ENCODE measurements at places on chromosomes 2 and 18. TPM values are rescaled to one million over a fixed set of nuclear protein-coding genes. Genes with fewer than 3 reads are reported as not detected.

IL36A gene
- total RNA-seq = not detected

AOX1 gene
- total RNA-seq = 2.9 TPM

MPP4 gene
- total RNA-seq = not detected

RBKS gene
- total RNA-seq = 6.0 TPM

ARHGAP15 gene
- total RNA-seq = 3.3 TPM

PSTPIP2 gene
- 2.9 TPM for total RNA-seq

KIF3C gene
- 8.9 TPM for total RNA-seq

TSN gene
- total RNA-seq = 45.1 TPM

DNA sequence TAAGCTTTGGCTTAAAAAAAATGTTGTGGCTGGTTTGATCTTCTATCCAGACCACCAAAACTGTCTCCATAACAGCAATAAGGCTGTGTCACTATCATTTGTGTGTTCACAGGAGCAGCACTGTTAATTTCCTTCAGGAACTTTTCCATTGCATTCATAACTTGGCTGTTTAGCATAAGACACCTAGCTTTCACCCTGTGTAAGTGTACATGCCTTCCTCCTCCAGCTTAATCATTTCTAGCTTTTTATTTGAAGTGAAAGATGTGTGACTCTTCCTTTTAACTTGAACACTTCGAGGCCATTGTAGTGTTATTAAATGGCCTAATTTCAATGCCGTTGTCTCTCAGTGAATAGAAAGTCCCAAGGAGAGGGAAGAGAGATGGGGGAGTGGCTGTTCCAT is 352.9 kb upstream of the VWC2L start:
- no peak for DNase-seq

DNA sequence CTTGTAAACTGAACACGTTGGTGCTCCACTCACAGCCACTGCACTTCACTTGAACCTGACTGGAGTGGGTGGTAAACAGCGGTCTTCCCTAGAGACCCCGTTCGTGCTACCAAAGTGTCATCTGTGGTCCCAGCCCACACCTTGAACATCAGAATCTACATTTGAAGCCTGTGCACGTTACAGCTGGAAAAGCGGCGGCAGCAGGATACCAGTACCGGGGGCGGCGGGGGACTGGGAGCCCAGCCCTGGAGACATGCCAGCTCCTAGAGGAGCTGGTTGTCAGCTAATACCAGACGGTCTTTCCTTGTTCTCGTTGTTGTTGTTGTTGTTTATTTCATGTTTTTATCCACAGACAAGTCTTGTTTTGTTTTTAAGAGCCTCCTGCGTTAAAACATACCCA is 156.7 kb downstream of the WDSUB1 start:
- peak; percentile 49 for DNase-seq

- DNase-seq = no peak
Observed at GRCh38 chr2:62919041-62919440, 131.6 kb upstream of the OTX1 start.

DNA sequence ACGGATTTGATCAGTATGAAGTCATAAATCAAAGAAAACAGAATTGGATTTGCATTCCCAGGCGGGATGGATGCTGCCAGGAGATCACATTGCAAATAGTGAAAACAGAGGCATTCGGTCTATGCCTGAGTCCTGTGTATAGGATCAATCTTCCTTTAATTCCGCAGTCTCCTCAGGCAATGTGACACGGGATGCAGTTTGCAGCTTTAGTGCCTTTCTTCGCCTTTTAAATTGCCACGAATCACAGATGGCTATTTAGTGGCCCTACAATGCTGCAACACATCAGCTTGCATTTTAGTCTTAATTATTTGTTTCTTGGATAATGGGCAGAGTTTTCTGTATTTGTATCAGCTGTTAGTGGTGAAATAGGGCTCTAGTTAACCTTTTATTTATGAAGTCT is 6.8 kb downstream of the ADCYAP1 start:
- DNase-seq = no peak

- DNase-seq = no peak
Observed at GRCh38 chr2:31263636-31264190, 29.8 kb downstream of the EHD3 start.

DNA sequence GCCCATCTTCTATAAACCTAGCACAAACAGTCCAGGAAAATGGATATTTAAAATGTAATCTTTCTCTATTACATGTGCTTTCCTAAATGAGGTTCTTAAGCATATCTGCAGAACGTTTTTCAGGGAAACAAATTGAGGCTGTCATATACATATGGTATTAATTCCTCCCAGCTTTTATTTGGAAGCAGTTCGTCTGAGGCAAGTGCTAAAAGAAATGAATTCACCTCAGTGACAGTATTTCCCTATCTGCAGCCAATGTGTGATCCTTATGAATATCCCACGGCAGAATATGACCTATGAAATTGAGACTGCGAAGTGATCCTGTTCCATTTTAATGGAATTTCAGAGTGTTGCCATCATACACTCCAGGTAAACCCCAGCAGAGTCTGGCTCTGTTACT is 7.1 kb downstream of the MYOM1 start:
- no peak for DNase-seq

GRCh38 chr2:26487192-26487591 is 9.3 kb upstream of the OTOF start:
- no peak for DNase-seq

- DNase-seq = no peak
Observed at GRCh38 chr2:191863988-191864387, 17.1 kb upstream of the CAVIN2 start.

DNA sequence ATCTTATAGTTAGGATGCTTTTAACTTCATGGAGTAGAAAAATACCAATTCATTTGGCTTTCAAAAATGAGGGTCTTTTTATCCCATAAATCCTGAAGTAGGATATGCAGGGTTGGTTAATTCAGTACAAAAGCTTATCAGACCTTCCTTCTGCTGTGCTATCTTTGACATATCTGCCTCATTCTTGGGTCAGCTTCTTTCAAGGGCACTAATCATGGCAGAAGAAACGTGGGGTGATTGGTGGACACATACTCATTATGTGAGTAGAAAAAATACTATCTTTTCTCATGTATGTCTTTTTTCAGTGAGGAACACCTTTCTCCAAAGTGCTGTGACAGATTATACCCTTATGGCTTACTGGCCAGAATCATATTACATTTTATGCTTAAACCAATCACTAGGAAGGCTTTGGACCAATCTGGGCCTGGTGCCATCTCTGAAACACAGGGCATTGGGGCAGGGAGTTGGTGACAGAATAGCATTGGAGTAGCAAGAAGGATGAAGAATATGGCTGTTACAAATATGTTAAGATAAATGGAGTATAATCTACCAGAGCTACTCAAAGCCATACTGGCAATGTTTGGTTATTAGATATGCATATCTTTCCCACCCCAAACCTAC is 10.1 kb downstream of the UGP2 start:
- DNase-seq = no peak

DNA sequence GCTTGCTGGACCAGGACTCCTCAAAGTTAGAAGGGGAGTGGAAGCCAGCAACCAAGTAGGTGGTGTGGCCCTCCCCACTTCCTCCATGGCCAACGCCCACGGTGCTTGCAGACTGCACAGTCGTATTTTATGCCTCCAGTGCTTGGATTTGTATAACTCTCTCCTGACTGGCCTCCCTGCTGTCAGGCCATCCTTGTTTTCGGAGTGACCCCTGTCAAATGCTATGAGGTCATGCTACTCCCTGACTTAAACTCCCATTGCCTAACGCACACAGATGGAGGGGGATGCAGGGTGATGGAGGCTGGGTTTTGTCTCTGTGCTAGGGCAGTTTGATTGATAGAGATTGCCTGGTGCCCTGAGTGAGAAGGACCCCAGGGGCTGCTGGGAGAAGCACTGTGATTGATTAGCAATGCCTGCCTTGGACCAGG is 36.1 kb downstream of the GLI2 start:
- DNase-seq = no peak

DNA sequence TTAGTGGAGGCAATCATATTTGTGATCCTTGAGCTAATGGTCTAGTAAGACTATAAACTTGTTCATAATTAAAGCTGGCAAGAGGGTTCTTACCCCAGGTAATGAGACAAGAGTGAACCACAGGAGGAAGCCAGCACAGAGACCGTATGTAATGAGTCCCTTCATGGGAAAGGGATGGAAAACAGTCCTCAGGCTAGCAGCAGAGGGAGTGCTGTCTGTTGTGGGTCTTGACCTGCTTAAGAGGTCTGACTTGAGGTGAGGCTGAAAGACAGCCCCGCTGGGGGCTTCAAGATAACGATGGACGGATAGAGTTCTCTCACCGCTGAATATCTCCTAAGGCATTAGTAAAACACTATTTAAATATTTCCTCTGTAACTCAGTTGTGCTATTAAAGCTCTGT is 16.2 kb upstream of the POLE4 start:
- DNase-seq = no peak

GRCh38 chr2:102619414-102620319 is at the start of gene SLC9A2:
SLC9A2 (plus strand) TSS chr2:102619553; CDS start chr2:102619849, 296 bp downstream.
- DNase-seq = no peak

DNA sequence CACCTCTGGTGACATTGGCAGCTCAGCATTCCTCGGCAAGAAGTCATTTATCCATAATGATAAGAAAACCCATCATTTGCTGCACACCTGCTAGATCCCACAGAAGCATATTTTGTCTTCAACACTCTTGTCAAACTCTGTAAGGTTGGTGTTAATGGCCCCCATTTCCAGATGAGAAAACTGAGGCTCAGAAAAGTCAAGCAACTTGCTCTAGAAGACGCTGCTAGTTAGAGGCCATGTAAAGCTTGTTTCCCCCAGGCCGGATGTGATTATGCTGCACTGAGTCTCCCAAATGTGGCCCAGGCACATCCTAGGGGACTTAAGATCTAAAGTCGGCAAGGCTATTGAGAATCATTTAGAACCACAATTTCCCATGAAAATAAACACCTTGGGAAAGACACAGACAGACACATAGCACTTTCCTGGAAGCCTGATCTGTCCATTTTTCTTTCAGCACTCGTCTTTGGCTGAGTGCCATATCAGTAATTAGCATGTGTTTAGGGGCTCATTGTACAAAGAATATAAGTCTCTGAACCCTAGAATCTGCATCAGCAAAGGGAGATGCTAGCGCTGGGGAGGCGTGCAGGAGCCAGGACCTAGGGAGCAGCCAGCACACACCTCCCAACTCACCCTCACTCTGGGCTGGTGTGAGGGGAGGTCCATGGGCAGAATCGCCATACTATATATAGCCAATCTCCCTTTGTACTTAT is 39.3 kb downstream of the C1QL2 start:
- no peak for DNase-seq

GRCh38 chr2:62538756-62539155 is 32.8 kb upstream of the TMEM17 start:
- DNase-seq = no peak

DNA sequence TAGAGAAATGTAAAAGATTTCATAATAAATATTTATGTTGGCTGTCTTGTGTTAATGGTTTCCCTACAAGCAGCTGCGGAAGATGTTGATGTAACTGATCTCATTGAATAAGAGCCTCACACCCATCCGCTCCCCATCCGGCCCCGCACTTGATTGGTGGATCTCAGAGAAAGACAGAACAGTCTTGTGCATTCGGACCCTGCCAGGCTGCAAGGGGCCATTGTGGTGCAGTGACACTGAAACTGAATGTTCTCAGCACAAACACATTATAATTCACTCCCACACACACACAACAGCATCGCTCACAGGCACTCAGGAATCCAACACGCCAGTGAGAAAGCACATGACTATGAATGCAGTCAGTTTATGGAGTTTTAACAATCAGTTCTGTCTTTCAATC is 47.8 kb downstream of the PRELID3A start:
- no peak for DNase-seq

- no peak for DNase-seq
Observed at GRCh38 chr2:111707700-111708099, 176.3 kb downstream of the ANAPC1 start.

- DNase-seq = no peak
Observed at GRCh38 chr2:21710496-21710895, 586.7 kb downstream of the TDRD15 start.

GRCh38 chr2:148279216-148279615 is 258.3 kb downstream of the MBD5 start:
- DNase-seq = no peak

DNA sequence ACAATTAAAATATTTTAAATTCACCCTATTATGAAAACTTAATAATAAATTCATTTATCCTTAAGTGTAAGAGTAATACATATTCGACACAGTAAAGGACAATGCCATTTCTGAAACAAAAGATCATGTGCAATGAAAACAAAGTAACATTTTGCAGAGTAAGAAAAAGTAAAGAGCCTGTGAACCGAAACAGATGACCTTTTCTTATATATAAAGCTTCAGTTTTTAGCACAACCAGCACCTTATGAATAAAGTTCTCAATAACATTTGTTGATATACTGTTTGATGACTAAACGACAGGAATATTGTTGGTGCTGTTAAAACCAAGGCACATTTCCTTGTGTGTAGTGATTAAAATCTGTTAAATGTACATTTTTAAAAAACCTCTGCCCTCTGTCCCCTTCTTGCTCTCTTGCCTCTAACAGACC is 1.5 kb downstream of the PELI1 start:
- no peak for DNase-seq

DNA sequence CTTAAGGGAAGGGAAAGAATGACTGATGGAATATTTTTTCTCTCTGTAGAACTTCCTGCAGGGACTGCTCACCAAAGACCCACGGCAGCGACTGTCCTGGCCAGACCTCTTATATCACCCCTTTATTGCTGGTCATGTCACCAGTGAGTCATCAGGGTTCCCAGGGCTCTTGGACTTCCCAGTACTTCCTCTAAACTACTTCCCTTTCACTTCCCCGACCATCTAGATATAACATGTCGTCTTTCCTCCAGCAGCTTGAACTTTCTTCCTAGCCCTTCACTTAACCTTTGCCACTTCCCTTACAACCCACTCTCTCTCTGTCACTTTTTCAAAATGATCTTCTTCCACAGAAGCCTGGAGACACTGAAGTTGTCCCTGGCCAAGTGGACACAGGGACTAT is 7.2 kb downstream of the STK36 start:
- no peak for DNase-seq

GRCh38 chr2:126644630-126645191 is 11.2 kb upstream of the GYPC start:
- peak; percentile 22 for DNase-seq

- peak; percentile 78 for DNase-seq
Observed at GRCh38 chr2:70029814-70030409, 57.4 kb upstream of the PCBP1 start.

DNA sequence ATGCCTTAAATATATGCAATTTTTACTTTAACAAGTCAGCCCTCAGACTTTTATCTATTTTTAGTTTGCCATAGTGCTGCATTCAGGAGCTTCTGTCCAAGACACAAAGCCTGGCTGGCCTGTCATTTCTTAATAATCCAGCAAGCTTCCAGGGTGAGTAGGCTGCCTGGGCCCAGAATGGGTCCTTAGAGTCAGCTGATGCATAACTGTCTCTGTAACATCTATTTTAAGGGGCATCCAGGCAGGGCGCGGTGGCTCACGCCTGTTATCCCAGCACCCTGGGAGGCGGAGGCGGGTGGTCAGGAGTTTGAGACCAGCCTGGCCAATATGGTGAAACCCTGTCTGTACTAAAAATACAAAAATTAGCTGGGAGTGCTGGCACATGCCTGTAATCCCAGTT is 11.8 kb upstream of the GNLY start:
- DNase-seq = no peak

DNA sequence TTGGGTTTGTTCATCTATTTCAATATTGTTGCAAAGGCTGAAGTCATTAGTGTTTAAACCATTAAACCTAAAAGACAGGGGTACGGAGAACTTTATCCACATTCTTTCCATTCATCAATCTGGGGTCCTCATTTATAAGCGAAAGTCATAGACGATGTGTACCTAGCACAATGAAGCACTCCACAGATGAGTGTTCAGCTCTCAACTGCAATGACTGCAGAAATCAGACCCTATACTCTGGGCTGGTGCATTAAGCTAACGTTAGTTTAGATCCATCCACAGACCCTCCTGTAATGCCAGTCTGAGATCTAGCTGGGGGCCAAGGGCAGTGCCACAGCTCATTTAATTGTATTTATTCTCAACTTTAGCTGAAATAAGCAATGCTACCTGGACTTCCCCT is 155.2 kb downstream of the AFF3 start:
- DNase-seq = no peak
